Left renal cortex interstitium (tissue), 4 donors: ENCODE measurements at places on chromosomes 3 and 15.
A peak's percentile ranks its signal among the peaks of the same experiment; 100 is the strongest.

DNA sequence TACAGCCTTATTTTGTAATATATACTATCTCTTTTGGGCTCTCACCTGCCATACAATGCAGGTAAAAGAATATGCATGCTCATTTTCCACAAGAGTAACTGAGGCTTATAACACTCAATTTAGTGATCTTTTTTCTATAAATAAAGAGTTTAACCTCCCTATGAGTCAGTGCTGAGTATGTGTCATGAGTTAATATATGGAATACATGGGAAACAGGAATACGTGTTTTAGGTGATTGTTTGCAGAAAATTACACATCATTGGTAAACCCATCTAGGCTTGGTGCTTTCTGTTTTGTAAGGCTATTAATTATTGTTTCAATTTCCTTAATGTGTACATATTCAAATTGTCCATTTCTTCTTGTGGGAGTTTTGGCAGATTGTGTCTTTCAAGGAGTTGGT is 411.3 kb downstream of the GRM7 start:
- no peak for DNase-seq

DNA sequence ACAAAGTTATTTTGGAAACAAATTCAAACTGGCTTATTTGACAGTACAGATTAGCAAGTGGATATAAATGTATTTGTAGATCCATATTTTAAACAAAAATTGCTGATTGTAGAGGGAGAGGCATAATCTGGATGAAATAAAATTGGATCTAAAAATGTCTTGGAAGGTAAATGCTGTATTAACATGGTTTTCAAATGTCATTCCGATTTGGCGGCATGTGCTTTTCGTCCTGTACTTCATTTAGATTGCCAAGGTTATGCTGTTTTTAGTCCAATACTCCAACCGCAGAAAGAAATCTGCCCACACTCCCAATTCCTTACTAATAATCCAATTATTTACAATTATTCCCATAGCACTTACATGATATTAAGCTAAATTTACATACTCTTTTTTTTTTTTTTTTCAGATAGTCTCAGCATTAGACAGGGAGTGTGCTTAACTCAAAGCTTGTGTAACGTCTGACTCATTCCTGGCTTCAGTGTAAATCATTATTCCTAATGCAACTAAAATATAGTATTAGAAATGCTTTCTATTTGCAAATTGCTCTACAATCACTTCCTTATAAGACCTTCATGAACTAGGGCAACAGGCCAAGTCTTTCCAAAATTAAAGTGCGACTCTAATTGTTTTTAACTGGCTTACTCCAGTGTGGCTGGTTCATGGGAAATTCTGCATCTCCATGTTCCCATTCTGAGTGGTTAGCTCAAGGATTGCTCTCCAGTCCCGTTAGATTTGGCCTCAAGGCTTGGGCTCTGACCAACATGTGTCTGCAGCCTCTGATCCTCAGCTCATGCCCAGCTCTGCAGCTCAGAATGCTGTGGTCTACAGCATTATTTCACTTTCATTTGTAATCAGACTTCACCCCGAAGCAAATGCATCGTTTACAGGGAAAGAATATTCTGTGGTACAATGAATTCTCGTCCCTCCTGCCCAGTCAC is 103.9 kb downstream of the FBN1 start:
- DNase-seq = no peak

GRCh38 chr15:80779658-80780415 is 667 bp downstream of the CEMIP start:
- DNase-seq = no peak

GRCh38 chr3:195131176-195131575 is 139.8 kb downstream of the XXYLT1 start:
- DNase-seq = no peak

GRCh38 chr3:158185711-158186110 is 75.8 kb downstream of the RSRC1 start:
- peak; percentile 7 for DNase-seq

GRCh38 chr3:171383206-171384018 is 76.8 kb downstream of the TNIK start:
- DNase-seq = no peak

DNA sequence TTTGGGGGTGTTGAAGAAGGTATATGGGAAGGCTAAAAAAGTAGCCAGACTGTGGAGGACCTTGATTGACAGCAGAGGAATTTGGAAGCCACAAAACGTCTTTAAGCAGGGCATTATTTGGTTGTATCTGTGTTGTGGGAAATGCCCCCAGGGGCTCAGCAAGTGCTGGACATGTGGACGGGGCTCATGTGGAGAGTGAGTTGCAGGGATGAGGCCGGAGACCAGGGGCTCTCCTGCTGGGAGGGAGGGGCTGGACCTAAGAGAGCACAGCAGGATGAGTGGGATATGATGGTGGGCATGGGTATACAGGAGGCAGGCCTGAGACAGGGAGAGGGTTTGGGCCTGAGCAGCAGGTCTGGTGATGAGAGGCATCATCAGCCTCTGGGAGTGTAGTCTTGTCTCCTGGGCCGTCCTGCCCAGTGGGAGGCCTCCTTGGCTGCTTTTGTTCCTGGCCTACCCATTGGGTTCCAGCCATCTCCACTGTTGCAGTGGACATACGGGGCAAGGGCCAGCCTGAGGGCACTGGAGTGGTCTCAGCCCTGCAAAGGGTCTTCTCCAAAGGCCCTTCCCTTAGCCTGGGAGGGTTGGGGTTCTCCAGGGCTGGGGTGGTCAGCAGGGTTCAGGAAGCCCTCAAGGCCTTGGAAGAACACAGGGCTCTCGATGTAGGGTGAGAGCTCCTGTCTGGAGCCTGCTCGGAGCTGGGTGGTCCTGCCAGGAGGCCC is 27.5 kb downstream of the ACAD9 start:
- DNase-seq = no peak

DNA sequence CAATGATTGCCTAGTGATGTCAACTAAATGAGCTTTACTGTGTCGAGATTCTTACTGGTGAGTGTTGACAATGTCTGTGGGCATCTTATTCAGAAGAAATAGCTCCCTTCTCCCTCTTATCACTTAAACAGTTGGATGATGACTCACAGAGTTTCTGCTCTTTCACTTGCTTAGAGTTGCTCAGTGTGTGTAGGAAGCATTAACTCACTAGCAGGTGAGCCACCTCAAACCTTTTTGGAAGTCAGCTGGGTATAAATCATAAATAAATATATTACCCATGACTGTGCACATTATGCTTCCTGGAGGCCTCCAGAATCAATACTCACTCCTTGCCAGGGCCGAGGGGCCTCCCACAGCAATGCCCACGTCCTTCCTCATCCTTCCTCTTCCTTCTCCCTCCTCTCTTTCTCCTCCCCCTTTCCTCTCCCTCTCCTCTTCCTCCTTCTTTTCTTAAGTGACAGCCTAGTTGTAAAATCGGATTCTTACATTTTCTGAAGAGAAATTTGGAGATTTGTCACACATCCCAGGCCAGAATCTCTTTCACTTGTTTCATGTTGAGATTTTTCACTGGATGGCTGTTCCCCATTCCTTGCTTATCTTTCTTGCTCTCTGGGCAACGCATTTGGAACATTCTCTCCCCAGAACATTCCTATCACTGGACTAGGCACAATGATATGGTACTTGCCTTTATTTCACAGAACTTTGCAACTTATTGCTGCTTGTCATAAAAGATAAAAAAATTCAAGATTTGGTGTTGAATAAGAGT is 17.5 kb downstream of the SHC4 start:
- no peak for DNase-seq

DNA sequence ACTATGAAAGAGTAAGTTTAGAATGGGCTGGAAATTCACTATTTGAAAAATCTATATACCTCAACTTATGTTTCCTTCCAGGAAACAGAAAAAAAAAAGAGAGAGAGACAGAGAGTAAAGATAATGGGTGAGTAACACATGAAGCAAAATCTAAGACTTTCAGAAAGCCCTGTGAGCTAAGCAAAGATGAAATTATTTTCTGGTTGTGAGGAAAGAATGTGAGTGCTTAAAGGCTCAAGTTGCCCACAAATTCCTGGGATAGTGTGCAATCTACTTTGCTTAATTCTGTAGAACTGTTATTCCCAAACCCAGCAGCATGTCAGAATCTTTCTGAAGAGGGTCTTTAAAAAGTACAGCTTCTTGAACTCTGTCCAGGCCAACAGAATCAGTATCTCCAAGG is 337.7 kb upstream of the AGTR1 start:
- DNase-seq = no peak

DNA sequence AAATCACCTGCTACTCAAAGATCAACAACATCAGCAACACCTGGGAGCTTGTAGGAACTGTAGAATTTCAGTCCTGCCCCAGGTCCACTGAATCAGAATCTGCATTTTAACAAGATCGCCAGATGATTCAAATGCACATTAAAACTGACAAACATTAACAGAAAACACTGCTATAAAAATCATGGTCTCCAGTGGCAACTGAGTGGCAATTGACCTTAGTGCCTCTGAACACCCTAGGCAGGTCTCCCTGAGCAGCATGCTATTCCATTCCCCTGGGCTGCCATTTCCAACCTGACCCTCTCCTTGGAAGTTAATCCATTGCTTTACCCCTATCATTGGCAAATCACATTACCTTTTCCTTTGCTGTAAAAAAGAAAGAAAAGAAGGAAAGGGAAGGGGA is 23.0 kb upstream of the TOP2B start:
- no peak for DNase-seq

DNA sequence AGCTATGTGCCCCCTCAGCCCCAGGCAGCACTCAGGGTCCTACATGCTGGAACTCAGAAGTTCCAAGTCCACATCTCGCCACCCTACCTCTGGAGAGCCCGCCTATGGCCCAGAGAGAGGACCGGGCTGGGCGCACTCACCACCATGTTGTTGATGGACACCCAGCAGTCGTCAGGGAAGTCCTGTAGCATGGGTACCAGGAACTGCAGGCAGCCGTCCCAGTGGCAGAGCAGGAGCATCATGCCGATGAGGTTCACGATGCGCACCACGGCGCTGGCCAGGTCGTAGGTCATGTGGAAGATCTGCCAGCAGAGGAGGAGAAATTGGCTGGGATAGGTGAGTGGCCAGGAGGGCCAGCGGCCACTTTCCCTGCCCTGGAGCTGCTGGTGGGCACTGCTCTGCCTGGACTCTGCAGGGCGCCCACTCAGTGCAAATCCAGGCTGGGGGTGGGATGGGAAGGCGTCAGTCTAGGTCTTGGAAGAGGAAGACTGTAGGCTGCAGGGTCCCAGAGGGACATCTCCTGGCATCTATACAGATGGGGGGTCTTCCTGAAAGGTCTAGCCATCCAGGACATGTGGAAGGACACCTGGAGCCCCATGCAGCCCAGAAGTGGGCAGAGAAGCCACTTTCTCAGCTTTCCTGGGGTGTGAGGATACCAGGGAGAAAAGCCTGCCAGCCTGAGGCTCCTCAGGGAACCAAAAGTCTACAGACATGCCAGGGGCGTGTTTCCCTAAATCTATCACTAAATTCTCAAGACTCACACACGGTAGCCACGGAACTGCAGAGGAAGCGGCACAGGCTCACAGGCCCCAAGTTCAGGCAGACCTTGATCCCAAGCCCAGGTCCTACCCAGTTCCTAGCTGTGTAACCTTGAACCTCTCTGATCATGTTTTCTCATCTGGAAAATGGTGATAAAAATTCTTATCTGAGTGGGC is 36.5 kb downstream of the HCN4 start:
- DNase-seq = no peak

- no peak for DNase-seq
These were observed 138.5 kb downstream of the RORA start for GRCh38 chr15:61090386-61091288.

DNA sequence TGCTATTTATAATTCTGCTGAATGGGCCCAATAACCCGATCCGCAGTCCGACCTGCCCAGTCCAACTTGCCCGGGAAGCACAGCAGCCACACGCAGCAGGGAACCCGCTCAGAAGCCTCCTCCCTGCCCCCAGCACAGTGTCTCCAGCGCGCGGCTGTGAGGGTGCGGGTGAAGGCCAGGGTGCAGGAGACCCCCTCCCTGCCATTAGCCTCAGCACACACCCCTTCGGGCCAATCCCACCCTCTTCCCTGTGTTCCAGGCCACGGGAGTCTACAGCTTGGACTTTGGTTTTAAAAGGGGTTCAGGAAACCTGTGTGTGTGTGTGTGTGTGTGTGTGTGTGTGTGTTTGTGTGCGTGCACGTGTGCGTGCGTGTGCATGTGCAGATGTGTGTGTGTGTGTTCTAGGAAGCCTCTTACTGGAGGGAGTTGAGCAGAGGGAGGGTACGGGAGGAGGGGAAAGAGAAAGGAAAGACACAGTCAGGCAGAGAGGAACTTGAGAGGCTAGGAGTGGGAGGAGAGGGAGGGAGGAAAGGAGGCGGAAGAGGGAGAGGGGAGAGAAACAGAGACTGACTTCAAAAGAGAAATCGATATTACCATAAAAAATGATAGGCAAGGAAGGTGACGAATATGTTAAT is 34.2 kb downstream of the ATP2B2 start:
- no peak for DNase-seq

GRCh38 chr3:48609088-48610005 is at the start of gene UQCRC1:
TSS of gene UQCRC1 (minus strand) at chr3:48609646. CDS start at chr3:48609620, 26 bp downstream.
- peak; percentile 78 for DNase-seq

- DNase-seq = no peak
These were observed 67.8 kb downstream of the PLXNA1 start for GRCh38 chr3:127050733-127051132.

DNA sequence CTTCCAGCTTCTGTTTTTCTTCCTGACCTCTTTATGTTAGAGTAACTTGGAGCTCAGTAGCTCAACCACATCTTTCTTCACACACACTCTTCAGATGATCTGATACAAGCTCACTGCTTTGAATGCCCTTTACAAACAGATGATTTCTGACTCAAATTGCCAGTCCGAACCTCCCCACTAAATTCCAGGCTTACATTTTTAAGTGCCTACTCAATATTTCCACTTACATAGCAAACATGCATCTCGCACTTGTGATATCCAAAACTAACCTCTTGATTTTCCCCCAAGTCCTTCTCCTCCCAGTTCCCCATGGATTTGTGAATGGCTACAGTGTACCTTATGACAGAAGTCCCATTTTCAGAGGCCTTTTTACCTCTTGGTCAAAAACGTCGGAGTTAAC is 139.1 kb downstream of the GBE1 start:
- DNase-seq = no peak

DNA sequence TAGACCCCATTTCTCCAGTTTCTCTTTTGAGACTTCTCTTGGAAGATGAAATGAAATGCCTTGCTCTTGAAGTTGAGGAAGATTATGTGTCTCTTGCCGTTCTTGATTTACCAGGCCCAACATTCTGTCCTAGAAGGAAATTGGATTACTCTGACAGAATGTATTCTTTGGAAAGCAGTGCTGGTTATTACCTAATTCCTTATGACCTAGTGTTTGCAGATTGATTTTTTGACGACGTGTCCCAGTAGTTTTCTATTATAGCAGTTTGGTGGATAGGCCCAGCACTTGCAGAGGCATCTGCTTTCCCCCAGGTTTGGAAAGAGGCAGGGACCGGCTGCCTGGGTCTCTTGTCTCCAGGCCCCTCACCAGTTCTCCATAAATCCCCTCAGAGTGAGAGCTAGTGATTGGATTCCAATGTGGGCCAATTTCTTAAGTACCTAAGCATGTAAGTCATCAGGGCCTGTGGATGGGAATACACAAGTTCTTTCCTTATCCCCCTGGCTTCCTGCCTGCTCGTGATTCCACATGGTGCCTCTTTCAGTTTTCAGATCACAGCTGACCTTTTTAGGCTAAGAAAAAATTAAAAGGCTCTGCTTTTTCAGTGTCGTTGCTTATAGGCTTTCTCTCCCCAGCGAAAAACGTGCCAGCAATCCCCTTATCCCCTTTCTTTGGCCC is 50.2 kb downstream of the EPHB3 start:
- DNase-seq = no peak

GRCh38 chr15:64089543-64090280 is 3.9 kb downstream of the CIAO2A start:
- DNase-seq = no peak

GRCh38 chr3:80855482-80855881 is 906.0 kb downstream of the GBE1 start:
- no peak for DNase-seq
